ENCODE measurements at places on chromosomes 5 and 9.

- DNase-seq = no peak
Measured at GRCh38 chr5:124328201-124328600, 418.2 kb downstream of the ZNF608 start.

DNA sequence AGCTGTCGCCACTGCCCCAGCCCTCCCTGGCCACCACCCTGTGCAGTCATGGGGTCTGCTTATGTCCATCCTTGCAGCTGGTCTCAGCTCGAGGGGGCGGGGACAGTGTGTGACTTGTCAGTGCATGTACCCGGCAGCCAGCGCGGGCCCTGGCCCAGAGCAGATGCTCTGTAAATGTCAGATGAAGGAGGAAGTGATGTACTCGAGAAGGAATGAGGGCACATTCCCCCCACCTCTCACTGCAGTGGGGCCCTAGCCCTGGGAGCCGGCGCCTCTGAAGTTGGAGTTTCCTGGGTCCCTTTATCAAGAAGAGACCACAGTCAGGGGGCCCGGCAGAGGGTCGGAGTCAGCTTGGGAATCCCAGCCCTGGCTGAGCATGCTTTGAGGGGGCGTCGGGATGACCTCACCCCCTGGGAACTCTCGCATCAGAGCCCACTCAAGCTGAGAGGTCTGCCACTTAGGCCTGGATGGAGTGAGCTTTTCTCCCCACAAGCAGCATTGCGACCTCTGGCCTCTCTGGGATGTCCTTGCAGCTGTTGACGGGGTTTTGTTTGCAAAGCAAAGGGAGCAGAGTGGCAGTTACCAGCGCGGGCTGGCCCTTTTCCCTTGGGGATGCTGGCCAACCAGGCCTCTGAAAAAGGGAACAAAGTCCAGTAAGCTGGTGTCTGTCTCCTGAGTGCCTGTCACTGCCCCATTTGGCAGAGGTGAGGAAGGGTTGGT is 19.0 kb downstream of the NEURL1B start:
- DNase-seq = peak; percentile 33

- DNase-seq = no peak
Measured at GRCh38 chr9:130264414-130265350, 878 bp upstream of the HMCN2 start.

DNA sequence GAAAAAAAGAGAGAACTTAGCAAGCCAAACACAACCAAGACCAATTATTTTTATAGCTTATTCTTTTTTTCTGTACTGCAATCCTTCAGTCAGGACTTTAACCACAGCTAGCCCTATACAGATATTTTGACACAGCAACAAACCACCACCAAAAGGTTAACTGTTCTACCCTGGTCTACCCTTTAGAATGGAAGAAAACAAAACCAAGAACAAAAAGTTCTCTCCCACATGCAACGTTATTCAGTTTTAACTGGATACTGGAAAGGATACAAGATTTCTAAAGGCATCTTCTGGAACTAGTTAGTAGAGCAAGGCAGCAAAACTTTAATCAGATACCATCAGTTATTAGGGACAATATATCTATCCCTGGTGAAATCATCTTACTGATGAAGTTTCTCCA is 32.6 kb downstream of the ECPAS start:
- no peak for DNase-seq

- DNase-seq = no peak
Measured at GRCh38 chr9:130616451-130616850, 37.1 kb downstream of the FUBP3 start.
